Stimulated activated CD4-positive, alpha-beta T cell treated with anti-CD3 and anti-CD28 coated beads, Interleukin-12 subunit alpha, Interleukin-12 subunit beta, amount 100 ng/mL, for 48 hours (primary cell): ENCODE measurements at places on chromosomes 2 and 18.

DNA sequence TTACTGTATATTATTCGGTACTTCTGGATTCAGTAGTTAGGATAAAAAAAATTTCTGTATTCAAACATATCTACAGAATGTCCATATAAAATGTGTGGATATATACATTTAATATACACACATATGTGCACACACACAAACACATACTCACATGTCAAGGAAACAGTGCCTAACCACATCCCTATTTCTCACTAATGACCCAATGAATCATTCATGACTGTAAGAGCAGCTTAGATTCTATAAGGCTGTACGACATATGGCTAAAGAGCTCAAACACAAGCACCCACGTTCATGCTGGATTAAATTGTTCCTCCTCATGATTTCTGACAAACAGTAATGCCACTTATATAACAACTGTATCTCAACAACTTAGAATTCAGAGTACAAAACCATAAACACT is 457.3 kb downstream of the ADCYAP1 start:
- DNase-seq: no peak

GRCh38 chr18:39481281-39481680 is 1915.7 kb upstream of the CELF4 start:
- DNase-seq: no peak

DNA sequence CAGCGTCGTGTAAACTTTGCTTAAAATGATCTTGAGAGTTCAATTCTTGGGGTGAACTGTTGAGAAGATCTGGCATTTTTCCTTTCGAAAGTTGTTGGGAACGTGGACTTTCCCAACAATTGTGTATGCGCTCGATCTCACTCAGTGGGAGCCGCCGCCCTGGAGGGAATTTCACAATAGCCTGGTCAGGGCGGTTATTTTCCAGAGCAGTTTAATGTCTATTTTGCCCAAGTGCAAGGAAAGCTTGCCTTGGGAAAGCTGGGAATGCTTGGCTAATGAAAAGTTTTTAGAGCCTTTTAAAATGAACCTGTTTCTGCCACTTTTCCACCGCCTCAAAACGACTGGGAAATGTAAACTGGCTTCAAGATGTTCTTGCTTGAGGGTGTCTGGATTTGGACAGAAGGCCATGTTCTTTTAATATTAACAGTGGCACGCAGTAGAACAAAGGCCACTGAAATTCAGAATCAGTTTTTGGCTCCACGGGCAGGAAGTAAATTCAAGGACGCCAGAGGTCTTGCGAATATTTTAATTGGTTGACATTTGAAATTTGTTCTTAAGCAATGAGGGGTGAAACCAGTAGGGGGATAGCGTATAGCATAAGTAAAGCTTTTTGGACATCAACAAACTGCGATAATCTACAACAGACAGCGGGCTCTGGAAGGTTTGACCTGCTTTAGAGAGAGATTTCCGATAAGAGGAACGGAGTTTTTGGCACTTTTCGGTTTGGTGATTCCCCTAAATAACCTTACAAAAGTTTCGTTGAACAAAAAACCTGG is 1.2 kb downstream of the CFLAR start:
- DNase-seq: no peak

- no peak for DNase-seq
These were observed 16.6 kb downstream of the ATOH8 start for GRCh38 chr2:85770369-85770768.

- DNase-seq: no peak
These were observed 35.8 kb upstream of the GRB14 start for GRCh38 chr2:164657129-164657528.

DNA sequence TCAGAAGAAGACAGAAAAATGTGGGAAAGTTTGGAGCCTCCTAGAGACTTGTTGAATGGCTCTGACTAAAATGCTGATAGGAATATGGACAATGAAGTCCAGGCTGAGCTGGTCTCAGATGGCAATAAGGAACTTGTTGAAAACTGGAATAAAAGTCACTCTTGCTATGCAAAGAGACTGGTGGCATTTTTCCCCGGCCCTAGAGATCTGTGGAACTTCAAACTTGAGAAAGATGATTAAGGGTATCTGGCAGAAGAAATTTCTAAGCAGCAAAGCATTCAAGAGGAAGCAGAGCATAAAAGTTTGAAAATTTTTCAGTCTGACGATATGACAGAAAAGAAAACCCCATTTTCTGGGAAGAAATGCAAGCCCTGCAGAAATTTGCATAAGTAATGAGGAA is 159.3 kb downstream of the MREG start:
- DNase-seq: no peak

- no peak for DNase-seq
These were observed 203.2 kb downstream of the SH3RF3 start for GRCh38 chr2:109331896-109332848.

DNA sequence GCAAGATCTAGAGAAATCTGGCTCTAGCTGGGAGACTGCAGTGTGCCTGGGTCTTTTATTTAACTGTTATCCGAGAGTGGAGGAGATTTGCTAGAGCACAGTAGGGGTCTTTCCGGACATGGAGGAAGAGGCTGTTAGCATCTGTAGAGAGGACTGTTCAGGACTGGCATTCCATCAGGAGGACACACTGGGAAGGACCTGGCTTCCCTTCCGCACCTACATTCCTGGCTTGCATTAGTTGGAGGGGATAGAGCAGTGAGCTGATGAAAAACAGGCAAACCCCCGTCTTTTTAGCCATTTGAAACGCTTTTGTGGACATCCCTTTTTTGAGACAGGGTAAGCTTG is 874 bp upstream of the PIEZO2 start:
- no peak for DNase-seq

- peak; percentile 44 for DNase-seq
These were observed 29.4 kb upstream of the NOTO start for GRCh38 chr2:73172963-73173362.

DNA sequence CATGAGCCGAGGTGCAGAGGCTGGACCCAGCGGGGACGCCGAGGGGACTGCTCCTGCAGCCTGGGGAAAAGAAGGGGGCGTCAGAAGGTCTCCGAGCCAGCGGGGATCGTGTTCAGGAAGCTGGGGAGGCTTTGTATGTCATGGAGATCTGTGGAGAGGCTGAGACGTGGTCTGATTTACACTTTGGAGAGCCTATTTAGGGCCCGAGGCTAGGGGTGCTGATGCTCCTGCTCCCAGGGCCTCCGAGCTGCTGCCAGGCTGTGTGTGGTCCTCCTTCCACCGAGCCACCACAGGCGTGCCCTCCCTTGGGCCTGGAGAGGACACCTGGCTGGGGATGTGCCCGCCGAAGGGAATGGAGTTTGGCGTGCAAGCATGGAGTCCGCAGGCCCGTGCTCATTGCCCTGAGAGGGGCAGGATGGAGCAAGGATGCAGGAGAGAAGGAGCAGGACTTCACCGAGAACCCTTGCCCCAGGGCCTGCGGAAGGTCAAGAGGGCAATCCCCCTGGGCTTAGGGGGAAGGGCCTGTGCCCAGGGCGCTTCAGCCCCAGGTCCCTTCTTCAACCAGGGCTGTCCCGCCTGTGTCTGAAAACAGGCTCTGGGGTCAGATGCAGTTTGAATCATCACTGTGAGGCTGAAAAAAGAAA is 252.5 kb downstream of the VAPA start:
- DNase-seq: no peak

- no peak for DNase-seq
These were observed 284.7 kb upstream of the HDAC4 start for GRCh38 chr2:239685556-239685955.

DNA sequence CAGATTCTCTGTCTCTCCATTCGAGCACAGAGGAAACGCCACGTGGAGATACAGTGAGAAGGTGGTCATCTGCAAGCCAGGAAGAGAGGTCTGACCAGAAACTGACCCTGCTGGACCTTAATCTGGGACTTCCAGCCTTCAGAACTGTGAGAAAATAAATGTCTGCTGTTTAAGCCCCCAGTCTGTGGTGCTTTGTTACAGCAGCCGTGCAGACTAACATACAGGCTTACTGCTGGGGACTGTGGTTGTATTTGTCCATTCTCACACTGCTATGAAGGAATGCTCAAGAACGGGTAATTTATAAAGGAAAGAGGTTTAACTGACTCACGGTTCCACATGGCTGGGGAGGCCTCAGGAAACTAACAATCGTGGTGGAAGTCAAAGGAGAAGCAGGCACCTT is 432.7 kb downstream of the IRS1 start:
- no peak for DNase-seq

GRCh38 chr2:7595206-7595605 is 678.0 kb downstream of the RNF144A start:
- no peak for DNase-seq

DNA sequence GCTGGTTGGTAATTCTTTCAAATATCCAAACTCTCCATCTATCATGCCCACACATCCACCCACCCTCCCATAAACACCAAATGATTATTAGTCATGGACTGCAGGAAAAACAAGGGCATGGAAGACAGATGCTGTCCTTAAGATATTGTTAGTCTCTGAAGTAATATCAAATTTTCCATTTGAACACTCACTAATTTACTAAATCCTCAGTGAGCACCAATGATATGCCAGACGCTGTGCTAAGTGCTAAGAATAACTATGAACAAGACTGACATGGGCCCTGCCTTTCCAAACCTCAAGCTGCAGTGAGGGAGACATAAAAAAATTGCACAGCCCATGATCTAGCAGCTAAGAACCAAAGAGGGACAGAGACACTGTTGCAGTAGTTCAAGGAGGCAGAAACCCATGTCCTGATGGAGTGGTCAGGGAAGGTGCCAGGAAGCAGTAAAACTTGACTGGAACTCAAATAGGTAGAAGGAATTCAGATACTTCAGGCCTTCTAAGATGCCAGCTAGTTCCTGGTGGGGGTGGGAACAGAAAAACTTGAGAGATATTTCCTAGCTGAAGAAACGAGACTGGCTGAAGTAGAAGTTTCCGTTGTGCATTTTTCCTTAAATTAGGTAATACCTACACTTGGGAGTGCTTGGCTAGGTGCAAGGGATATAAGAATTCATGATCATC is 182.1 kb downstream of the OSR1 start:
- no peak for DNase-seq

DNA sequence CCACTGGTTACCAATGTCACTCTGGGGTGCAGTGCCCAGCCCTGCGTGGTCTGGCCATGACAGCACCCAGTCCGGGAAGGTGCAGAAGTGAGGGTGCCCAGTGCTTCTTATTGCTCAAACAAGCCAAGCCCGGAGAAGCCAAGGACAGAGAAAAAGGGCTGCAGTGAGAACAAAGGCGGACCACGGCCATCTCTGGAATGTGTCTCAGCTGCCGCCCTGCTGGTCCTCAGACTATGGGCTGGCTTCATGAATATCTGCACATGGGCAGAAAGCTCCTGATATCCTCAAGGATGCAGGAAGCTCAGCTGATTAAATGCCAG is 28.7 kb downstream of the COPS9 start:
- no peak for DNase-seq

DNA sequence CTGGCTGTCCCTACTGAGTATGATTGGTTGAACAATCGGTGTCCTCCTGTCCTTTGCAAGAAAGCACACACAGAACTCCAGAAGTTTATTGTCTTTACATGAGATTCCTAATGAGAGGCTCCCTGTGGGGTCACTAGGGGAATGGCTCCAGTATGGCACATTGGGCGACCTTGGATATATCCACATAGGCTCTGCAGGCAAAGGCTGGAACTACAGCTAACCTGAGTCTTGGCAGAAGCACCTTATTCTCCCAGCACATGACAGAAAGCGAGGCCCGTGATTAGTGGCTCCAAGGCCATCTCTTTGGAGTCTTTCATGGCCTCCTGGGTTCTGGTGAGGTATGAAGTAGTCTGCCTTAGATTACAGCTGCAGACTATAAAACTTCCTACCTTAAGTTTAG is 49.0 kb downstream of the ZDBF2 start:
- no peak for DNase-seq

- DNase-seq: no peak
These were observed 27.2 kb downstream of the ATIC start for GRCh38 chr2:215338883-215339679.

GRCh38 chr2:10305254-10305635 is 2.5 kb downstream of the HPCAL1 start:
- DNase-seq: no peak

DNA sequence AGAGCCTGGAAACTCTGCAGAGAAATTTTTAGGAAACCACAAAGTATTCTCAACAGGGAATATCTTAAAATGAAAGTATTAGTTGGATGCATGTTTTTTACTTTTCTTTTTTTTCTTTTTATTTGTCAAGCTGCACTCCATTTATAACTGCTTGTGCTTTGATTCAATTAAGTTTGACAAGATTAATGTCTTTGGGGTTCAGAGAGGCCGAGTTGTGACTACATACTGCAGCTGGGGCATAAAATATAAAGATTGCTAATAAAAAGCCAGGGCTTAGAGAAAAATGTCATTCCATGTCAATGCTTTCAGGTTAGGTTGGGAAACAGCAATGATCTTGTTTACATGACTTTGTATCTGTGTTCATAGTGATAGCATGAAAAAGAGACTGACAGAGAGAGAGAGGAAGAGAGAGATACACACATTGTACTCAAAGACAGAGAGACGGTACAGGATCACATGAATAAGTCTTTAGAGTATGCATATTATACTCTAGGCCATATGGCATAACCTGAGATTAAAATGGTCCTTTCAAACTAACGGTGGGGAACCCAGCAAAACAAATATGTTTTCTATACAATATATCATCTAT is 1022.3 kb upstream of the CNTNAP5 start:
- DNase-seq: no peak

DNA sequence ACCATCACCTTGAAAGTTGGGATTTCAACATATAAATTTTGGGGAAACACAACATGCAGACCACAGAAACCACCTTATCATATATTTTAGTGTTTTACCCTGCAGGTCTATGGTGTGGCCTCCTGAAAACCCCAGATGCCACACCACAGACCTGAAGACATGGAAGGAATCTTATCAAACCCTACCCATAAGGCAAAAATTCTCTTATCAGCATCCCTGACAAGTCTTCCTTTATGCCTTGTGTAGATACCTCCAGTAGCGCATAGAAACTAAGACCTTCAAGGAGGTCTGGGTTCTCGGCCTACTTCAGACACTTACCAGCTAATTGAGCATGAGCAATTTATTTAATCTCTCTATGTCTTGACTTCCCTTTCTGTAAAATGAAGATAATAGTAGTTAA is 59.1 kb upstream of the SLC14A2 start:
- DNase-seq: no peak

GRCh38 chr2:109439986-109440385 is 173.8 kb downstream of the SEPTIN10 start:
- no peak for DNase-seq

GRCh38 chr2:237122214-237122666 is 36.6 kb downstream of the COPS8 start:
- peak; percentile 56 for DNase-seq

- DNase-seq: no peak
These were observed 162.7 kb downstream of the ARL4C start for GRCh38 chr2:234334151-234334550.

DNA sequence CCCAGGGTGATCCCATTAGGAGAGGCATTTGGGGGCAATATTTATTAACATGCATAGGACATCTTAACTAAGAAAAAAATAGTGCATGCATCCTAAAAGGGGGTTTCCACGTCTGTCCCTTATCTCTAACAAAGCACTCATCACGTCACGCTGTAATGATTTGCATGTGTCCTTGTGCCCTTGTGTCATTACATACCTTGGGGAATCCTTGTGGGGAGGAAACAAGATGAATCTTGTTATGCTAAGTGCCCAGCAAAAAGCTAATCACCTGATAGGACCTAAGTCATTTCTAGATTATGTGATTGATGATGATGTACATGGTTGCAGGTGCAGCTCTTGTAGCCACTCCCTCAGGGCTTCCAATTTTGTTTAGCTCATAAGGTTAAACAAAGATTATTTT is 250.9 kb downstream of the FBXO15 start:
- DNase-seq: no peak
